ENCODE measurements at places on chromosomes 5 and 9.
A peak's percentile ranks its signal among the peaks of the same experiment; 100 is the strongest.

DNA sequence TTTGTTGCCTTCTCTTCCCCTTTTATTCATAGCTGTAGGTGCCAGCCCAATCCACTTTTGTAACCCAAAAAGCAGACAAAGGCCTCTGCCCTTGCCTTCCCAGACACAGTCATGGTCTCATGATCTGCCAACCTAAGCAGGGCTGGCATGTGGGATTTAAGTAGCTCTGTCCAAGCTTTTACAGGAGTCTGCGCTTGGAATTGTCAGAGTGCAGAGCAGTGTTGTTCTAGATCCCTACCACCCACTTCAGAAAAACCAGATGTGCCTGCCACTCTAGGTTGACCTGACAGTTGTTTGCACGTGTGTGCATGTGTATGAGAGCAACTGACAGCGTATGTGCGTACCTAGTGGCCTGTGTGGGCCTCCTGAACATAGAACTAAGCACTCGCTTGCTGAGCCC, 87.8 kb upstream of the SPRY4 start:
- peak; percentile 28 for DNase-seq

GRCh38 chr9:112299514-112299913, 33.9 kb downstream of the PTBP3 start:
- DNase-seq, result peak; percentile 13

DNA sequence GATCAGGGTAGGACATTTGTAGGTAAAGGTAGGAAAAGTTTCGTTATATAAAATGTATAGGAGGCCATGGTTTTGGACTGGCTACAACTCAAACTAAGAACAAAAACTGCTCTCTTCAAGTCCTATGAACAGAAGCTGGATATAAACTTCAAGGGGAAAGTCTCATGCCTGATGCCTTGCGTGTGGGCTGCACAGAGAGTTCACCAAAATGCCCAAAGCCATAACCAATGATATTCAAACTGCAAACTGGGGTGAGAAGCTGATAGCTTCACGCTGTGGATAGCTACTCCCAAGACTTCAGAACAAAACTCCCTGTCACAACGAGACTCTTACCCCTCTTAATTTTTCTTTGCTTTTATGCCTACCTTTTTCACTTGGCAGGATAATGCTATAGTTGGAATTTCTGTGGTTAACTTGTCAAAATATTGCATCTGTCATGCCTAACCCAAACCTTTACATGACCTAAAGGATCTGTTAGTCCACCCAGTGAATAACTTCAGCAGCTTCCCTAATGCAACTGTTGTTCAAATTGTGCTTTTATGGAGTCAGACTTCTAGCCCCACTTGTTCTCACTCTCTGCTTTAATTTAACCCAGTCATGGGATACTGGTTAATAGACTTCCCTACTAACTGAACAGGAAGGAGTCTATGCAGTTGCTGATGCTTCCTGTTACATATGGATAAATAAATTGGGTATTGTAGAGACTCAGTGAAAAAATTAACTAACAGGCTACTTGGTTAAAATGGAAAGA, 71.9 kb downstream of the SFXN1 start:
- DNase-seq, result peak; percentile 29

GRCh38 chr5:36666274-36666673, 59.9 kb downstream of the SLC1A3 start:
- no peak for DNase-seq

- DNase-seq, result peak; percentile 61
Observed at GRCh38 chr5:58946230-58946629, 363.4 kb downstream of the RAB3C start.

DNA sequence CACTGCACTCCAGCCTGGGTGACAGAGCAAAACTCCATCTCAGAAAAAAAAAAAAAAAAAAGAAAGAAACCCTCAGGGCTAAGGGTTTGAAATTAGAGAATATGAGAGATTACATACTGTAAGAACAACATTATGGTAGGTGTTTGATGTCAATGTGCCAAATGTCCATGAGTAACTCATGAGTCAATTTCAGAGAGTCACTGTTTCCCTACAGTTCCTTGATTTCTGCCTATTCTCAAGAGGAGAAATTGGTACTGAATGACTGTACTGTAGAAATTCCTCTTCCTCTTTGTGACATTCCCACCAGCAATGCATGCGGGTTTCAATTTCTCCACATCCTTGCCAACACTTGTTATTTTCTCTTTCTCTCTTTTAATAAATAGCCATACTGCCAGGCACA, 35.2 kb downstream of the MARVELD2 start:
- peak; percentile 58 for DNase-seq

DNA sequence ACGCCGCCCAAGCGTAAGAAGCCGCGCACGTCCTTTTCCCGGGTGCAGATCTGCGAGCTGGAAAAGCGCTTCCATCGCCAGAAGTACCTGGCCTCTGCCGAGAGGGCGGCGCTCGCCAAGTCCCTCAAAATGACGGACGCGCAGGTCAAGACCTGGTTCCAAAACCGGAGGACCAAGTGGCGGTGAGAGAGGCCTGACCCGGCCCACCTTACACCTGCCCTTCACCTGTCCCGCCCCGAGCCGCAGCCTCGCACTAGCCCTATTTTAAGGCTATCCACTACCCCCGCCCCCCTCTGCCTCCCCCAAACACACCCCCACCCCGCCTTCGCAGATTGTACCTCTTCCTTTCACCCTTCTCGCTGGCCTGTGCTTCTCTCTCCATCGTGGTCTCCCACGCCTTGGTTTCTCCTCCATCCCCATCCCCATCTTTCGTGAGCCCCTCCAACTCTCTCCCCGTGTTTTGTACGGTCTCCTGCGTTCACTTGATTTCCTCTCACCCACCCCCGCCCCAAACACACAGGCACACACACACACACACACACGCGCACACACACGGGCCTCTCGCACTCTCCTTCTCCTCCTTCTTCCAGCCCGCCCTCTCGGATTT, 1.3 kb downstream of the TLX3 start:
- DNase-seq, result peak; percentile 21

GRCh38 chr5:156479849-156480248, 152.9 kb downstream of the SGCD start:
- DNase-seq, result no peak

DNA sequence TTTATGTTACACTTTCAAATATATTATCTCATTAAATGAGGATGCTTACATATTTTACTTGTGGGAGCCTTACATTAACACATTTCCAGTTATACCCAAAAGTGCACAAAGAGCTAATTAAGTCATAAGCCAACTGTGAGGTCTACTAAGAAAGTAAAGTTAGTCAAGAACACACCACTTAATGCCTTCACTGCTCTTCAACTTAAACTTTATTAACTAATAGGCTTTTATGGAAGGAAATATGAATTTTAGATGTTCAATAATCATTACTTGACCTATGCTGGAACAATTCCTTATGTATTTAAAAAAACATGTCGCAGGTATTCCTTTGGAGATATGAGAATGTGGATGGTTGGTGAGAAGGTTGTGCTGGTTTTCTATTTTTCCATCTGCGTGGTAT, 3.4 kb downstream of the ST8SIA4 start:
- DNase-seq, result no peak

DNA sequence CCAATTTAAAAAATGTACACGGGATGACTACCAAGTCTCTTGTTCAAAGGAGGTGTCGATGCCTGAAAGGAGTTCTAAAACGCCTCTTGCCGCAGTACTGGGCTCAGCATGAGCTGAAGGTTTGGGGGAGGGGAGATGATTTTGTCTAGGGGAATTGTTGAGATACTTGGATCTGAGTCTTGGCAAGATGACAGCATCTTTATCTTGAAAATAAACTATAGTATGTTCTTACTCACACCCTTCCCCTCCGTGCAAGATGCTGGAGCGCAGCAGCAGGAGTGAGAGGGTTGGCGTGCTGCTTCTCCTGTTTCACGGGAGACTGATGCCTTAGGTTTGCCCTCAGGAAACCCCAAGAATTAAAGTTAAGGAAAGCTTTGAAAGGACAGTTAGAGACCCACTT, 47.3 kb downstream of the FAM78A start:
- no peak for DNase-seq

DNA sequence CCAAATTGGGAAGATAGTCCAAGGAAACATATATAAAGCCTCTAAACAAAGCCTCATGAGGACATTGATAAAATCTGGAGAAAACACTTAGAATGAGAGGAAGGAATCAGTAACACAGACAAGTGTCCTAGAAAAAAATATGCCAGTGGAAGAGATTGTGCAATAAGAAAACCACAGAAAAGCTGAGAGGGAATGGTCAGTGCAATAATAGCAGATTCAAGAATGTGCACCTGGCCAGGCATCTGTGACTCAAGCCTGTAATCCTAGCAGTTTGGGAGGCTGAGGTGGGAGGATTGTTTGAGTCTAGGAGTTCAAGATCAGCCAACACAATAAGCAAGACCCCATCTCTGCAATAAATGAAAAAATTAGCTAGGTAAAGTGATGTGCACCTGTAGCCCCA, 691.2 kb upstream of the CDH6 start:
- no peak for DNase-seq

DNA sequence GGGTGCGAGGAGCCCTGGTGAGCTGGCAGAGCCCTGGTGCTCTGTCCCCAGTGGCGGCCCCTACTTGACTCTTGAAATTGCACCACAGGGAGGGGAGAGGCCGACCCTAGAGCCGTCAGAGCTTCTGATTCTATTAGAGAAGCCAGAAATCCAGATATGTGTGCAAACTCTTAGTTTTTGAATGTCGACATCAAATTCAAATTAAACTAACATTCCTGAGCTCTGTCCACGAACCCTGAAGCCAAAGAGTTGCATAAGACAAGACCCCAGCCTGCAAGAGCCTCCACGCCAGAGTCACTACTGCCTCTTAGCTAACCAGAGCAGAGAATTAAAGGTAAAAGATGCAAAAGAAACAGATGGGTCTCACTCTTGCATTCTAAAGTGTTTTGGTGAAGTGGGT, 29.8 kb upstream of the MSX2 start:
- DNase-seq, result no peak

- no peak for DNase-seq
Observed at GRCh38 chr5:151697452-151697851, 10.7 kb upstream of the SPARC start.

DNA sequence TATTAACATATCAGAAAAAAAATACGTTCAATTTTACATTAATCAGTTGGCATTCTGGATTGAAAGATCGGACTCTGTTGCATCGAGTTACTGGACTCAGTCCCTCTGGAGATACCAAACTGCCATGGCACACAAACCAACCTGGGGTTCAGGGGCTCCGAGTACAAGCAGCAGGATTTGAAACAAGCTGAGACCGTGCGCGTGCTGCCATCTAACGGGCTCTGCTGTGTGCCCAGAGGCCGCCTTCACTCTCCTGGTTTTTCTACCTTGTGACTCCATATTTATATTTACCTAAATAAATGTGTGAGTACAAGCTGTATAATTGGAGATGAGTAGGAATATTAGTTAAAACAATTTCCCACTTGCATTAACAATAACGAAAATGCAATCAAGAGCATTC, 48.2 kb downstream of the ANXA1 start:
- DNase-seq, result no peak

- no peak for DNase-seq
Observed at GRCh38 chr5:113771483-113771882, 258.0 kb downstream of the YTHDC2 start.

- no peak for DNase-seq
Observed at GRCh38 chr5:102931085-102931725, 176.1 kb downstream of the PAM start.

- no peak for DNase-seq
Observed at GRCh38 chr5:78065663-78066062, 228.8 kb downstream of the AP3B1 start.

DNA sequence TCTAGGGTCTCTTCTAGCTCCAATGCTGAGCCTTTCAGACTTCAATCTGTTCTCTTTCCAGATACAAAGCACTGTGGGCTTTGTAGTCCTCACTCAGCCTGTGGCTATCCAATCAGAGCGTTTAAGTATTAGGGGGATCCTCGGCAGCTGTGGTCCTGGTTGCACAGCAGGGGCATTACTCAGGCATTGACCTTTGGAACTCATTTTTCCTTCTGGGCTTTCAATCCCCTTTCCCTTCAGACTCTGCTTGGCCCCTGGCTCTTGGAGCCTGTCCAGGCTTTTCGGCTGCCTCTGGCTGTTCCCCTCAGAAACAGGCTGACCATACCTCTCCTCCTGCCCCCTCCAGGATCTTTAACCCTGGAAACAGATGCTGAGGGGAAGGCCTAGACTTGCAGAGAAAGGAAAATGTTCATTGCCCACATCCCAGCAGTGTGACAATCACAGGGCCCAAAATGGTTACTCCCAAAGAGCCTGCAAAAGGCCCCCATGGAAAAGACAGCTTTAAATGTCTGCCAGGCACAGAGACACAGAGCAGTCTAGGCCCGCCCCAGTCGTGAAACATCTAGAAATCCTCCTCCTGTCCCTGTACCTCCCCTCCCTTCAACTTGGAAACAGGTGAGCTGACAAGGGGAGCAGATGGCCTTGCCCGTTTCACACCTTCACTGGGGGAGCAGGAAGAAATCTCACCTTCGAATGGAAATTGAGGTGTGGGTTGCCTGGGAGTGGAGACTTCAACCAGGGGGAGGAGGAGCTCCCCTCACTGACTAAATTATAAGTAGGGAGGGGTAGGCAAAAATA, 13.7 kb downstream of the C1QTNF2 start:
- no peak for DNase-seq

- no peak for DNase-seq
Observed at GRCh38 chr5:147913786-147914185, 7.4 kb upstream of the C5orf46 start.

DNA sequence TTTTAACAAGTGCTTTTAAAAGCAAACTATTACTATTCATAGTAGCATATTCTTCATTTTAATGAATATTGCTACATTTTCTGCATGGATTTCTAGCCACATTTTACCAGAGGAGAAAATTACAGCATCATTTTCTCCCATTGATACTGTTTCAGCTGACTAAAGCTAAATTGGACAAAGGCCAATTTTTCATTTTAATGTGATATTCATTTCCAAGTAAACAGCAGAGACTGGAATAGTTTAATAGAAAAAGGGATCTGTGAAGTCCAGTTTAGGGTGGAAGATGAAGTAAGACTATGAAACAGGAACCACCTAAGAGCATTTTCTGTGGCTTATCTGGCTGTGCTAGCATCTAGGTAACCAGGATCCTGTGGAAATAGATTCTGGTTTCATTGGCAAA, 128.1 kb downstream of the GIN1 start:
- DNase-seq, result no peak

DNA sequence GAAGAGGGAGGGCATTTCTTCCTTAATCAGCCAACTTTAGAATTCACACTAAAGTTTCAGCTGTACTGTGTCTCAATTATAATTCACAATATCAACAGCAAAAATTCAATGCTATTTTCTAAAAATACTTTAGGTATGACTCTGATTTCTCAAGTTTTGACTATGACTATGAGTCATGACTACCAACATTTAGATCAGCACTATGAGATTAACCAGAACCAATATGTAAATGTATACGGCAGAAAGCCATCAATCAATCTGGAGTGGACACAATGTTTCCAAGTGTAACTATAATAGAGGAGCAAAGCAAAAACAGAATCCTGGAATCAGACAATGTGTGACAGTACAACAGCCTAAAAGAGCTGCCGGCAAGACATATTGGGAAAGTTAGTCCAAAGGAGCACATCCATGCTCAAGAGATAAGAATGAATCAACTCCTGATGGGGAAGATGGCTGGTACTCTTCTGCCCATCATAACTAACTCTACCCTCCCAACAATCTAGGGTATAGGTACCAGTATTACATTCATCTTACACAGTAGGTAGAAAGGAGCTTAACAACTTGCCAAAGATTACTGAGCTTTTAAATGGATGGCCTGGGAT, 294.4 kb downstream of the SEMA5A start:
- DNase-seq, result no peak

Data from inflammatory macrophage (primary cell).